Immature natural killer cell (primary cell): ENCODE measurements at places on chromosomes 7 and 10.

GRCh38 chr10:130820880-130821482, 490.5 kb downstream of the TCERG1L start:
- no peak for DNase-seq

DNA sequence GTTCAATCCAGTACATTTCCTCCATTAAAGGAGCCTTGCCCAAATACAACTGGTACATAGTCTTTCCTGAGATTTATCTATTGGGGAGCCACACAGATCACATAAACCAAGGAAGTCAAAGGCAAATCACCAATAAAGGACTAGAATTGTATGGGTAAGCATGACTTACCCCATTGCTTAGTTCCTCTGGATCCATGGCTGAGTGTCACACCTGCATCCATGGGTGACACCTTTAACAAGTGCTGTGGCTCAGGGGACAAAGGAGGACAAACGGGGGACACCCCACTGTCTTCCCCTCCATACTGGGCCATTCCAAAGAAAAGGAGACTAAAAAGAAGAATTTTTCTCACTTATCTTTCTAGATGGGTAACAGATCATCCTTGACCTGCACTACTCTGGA, 30.4 kb downstream of the ZNF92 start:
- DNase-seq = no peak

- DNase-seq = no peak
These were observed 527.3 kb upstream of the GHITM start for GRCh38 chr10:83612050-83612449.

GRCh38 chr7:104823177-104823576, 190.8 kb upstream of the KMT2E start:
- no peak for DNase-seq

GRCh38 chr10:114115661-114116445, 58.1 kb downstream of the CCDC186 start:
- DNase-seq = no peak

DNA sequence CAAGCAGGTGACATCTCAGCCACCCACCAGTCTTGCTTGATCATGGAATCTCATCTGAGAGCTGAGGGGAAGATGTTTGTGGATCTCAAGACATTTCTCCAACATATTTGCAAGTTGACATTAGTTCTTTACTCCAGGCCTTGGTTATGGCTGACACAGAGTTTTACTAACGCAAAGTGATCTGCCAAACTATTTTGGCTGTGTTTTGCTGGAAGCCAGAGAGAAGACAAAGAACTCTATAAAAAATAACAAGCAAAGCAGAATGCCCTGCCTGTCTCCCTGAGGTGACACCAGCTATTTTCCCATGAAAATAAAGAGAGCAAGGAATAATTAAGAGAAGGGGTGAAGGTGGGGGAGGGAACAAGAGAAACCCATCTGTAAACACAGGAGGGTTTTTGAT, 286.4 kb downstream of the WDR11 start:
- no peak for DNase-seq

DNA sequence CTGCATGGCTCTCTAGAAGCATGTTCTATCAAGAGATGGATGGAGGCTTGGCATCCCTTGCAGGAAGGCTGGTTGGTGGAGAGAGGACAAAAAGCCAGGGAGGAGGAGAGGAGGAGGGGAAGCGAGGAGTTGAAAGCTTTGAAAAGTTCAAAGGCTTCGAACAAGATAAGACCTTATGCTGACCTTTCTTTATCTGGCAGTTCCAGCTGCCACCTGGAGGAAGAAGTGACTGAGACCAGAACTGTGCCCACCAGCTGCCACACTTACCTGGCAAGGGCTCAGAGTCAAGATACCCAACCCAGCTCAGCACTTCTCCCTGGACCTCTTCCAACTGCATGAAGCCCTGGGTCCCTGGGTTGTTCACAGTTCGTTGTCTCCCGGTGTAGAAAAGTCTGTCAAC, 14.8 kb downstream of the CCL24 start:
- no peak for DNase-seq

DNA sequence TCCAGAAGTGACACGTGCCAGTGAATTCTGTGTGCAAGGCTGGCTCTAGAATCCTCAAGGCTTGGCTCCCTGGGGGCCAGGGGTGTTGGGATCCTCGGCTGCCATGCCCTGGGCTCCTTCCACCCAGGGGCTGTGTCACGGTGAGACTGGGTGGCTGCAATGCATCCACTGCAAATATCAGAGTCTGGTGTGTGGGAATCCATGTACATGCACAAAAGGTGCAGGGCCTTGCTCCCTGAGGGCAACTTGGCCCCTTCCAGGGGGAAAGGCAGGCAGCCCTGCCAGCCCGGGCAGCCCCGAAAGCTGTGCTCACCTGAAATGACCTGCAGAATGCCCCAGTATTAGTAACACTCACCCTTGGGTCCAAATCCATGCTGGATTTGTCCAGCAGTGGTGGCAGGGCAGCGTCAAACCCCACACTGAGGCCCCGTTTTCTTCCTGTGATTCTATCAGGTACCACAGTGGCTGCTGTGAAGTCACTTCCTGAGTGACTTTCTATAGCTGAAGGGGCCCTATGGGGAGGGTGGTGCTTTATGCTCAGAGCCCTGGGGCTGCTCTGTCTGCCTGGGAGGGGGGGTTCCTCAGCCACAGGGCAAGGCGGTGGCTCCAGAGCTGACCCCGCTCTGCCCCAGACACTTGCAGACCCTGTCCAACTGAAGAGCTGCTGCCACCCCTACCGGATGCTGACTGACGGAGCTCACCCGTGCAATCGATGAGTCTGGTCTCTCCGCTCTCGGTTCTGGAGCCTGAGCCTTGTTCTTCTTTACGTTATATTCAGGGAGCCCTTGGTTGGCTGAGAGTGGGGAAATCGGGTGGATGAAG, 317.7 kb downstream of the GLRX3 start:
- no peak for DNase-seq

DNA sequence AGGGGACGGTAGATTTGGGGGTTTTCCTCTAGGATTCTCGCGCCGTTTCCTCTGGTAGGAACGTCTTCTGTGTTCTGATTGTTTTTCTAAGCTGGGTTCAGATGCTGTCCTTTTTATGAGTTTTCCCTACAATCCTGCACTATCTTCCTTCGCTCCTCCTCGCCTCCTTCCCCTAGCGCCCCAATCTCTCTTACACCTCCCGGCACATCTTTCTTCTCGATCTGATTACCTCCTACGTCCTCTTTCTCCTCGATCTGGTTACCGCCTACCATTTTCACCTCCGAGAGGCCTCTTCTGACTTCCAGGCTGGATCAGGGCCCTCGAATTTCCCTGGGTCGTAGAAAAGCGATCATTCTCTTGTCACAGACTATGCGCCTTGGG, 413 bp downstream of the BUD31 start:
- DNase-seq = no peak

- no peak for DNase-seq
These were observed 619.5 kb upstream of the SEMA3D start for GRCh38 chr7:85806321-85806720.

DNA sequence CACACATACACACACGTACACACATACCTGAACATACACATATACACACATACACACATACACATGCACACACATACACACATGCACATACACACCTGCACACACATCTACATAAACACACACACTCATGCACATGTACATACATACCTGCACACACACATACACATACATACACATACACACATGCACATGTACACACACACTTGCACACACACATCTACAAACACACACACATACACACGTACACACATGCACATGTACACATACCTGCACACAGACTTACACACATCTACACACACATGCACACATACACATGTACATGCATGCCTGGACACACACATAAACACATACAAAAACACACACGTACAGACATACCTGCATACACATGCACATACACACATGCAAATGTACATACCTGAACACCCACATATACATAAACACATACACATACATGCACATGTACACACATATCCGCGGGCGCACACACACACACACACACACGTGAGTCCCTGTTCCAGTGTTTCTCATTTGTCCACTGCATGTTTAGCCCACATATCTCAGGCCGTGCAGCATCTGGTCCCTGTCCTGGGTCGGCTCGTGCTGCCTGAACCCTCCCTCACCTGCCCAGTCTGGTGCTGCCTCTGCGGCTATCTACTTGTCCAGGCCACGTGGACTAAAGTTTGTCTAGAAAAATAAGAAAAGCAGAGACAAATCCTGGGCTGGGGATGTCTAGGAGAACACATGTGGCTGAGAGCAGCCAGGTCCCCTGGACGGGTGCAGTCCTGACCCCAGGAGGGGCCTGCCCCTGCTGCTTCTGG, 238.7 kb downstream of the TCERG1L start:
- DNase-seq = no peak

- no peak for DNase-seq
These were observed 89.1 kb downstream of the PTPRN2 start for GRCh38 chr7:158498443-158499081.

GRCh38 chr7:39749177-39749576, 125.8 kb downstream of the RALA start:
- no peak for DNase-seq

GRCh38 chr7:129371487-129371886, 62.7 kb upstream of the STRIP2 start:
- no peak for DNase-seq

GRCh38 chr10:112962343-112962742, 12.3 kb downstream of the TCF7L2 start:
- no peak for DNase-seq

DNA sequence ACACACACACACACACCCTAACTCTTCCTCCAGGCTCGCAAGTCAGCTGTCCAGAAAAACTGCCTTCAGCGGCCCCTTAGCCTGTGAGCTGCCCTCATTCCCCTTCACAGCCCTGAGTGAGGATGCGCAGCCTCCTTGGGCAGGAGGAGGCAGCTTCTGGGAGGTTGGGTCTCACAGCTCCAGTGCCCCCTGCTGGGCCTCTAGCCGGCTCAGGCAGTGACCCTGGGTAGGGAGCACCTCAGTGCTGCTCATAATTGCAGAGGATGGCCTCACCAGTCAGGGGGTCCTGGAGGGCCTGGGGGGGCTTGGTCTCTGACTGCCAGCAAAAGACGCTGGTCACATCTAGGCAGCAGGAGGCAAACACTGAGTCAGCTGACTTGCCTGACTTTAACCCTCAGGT, 43.7 kb downstream of the ZNF273 start:
- DNase-seq = no peak
